ENCODE measurements at places on chromosomes 3 and 15.
A peak's percentile ranks its signal among the peaks of the same experiment; 100 is the strongest.

GRCh38 chr15:49621887-49622286, 1.0 kb downstream of the DTWD1 start:
- DNase-seq = no peak

DNA sequence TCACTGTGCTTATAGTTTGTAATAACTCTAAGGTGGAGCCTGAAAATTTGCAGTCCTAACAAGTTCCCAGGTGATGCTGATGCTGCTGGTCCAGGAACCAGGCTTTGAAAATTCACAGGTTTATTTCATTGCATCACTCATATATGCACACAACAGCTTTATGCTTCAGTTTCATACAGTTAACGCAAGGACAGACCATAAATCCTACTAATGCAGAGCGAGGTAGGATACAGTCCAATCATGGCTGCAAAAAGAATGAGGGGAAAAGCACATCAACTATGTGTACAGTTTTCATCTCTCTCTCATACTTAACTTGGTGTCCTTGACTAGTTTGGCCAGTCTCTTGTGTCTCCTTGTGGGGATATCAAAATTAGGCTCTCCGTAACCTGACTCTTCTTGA, 135.1 kb downstream of the SLCO3A1 start:
- no peak for DNase-seq

DNA sequence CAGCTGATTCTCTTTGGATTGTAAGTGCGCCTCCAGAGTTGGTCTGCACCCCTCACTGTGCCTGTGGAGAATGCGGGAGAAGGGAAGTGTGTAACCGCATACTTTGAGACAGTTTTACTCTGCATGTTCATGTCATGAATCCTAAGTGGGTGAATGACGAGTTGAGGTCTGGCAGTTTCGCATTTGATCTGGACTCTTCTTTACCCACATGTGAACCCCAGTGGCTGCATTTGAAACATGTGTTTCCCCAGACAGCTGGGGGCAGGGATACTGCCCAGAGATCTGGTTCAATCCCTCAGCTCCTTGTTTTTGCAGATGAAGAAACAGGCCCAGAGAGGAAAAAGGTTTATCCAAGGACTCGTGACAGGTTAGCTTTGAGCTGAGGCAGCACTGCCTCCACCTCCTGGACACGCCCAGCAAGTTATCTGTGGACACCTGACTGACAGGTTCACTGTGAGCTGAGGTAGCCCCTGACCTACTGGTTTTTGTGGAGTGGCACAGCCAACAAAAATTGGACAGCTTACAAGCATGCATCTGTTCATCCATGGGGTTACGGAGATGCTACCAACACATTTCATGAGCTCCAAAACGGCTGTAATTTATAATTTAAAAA, 207.3 kb downstream of the XXYLT1 start:
- DNase-seq = no peak

GRCh38 chr3:151576511-151577137, 115.8 kb upstream of the IGSF10 start:
- DNase-seq = no peak

GRCh38 chr15:51649659-51650521, 27.3 kb upstream of the DMXL2 start:
- peak; percentile 86 for DNase-seq

- no peak for DNase-seq
Measured at GRCh38 chr15:92763459-92763858, 107.9 kb upstream of the FAM174B start.

- DNase-seq = peak; percentile 53
Measured at GRCh38 chr3:141039589-141039988, 11.6 kb upstream of the SPSB4 start.

GRCh38 chr15:97234851-97235610, 725.5 kb upstream of the ARRDC4 start:
- peak; percentile 71 for DNase-seq

- DNase-seq = no peak
Measured at GRCh38 chr3:43415088-43415487, 128.7 kb downstream of the SNRK start.

- peak; percentile 40 for DNase-seq
Measured at GRCh38 chr15:47184003-47184907, 533.0 kb upstream of the SEMA6D start.

DNA sequence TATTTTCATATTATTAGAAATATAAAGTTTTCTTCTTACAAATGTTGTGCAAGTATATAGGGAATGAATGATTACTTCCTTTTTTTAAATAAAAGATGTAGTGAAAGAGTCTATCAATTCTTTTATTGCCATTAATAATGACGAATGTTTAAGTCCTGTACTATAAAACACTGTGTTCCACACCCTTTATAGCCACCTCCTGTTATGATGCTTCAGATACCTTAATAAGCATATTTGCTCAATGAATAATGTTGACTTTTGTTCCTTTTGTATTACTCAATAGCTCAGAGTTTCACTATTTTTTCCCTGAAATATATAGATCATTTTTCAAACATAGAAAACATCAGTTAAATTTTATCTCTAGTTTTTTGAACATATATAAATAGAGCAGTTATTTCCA, 378.2 kb upstream of the THBS1 start:
- no peak for DNase-seq
